ENCODE measurements at places on chromosomes 6 and 20.

- DNase-seq, result no peak
These were observed 27.7 kb upstream of the PAX1 start for GRCh38 chr20:21677781-21678180.

- DNase-seq, result no peak
These were observed 81.7 kb downstream of the FAM217A start for GRCh38 chr6:3997177-3997770.

DNA sequence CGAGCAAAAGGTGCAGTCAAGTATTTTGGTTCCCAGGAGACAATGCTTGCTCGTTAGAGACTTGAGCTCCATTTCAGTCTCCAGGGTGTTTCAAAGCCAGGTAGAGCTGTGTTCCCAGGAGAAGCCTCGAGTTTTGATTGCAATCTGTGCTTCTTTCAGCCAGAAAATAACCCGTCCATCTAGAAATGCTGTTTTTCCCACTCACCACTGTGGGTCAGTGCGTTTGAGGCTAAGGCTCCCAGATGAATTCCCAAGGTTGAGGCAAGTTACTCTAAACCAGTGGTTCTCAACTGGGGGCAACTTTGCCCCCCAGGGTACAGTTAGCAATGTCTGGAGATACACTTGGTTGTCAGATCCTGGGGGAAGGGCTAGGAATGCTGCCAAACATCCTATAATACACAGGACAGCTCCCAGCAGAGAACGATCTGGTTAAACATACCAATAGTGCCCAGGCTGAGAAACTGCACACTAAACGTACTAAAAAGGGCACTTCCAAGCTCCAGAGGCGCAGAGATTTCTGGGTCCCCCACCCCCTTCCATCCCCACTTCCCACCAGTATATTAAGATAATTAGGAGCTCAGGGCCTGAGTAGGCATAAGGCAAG is 13.8 kb downstream of the BMP7 start:
- no peak for DNase-seq

DNA sequence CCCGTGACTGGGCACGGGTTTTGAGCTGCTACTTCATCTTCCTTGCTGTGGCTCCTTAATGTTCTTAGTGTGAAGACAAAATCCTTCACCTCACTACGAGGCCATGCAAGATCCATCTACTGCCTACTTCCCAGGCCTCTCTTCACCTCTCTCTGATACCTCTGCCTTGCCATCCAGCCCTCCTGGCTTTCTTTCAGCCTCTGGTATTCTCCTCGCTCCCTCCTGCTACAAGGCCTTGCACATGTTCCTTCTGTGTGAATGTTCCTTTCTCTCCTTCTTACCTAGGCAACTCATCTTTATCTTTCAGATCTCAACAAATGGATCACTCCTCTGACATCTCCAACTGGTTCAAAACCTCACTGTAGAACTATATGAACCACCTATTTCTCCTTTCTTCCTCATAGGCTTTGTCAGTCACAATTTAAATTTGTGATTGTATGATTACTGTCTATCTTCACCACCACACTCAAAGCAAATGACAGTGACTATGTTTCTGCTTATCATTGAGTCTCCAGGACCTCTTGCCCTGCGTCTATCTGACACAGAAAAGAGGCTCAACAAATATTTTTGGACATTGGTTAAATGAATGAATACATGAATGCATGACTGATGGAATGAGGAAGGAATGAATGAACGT is 19.8 kb downstream of the HEY2 start:
- no peak for DNase-seq

- no peak for DNase-seq
These were observed 29.2 kb downstream of the GSTA2 start for GRCh38 chr6:52734072-52734471.

- DNase-seq, result no peak
These were observed 108.7 kb upstream of the TMEM170B start for GRCh38 chr6:11428895-11429294.

GRCh38 chr6:53741034-53741823 is 53.6 kb upstream of the LRRC1 start:
- no peak for DNase-seq

DNA sequence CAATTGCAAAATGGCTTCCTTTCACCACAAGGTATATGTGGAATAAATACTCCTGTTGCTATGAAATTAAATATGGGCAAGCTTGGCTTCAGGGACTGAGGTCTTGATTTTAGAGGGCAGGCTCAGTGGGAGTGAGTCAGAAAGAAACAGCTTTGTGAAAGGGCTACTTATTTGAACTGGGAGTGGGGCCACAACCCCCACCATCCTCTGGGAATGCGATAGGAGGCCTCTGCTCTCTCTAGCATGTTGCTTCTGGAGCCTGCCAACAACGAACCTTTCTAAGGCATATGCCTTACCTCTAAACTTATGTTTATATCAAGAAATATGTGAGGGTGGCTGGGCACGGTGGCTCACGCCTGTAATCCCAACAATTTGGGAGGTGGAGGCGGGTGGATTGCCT is 149.7 kb downstream of the LRRC1 start:
- DNase-seq, result no peak

DNA sequence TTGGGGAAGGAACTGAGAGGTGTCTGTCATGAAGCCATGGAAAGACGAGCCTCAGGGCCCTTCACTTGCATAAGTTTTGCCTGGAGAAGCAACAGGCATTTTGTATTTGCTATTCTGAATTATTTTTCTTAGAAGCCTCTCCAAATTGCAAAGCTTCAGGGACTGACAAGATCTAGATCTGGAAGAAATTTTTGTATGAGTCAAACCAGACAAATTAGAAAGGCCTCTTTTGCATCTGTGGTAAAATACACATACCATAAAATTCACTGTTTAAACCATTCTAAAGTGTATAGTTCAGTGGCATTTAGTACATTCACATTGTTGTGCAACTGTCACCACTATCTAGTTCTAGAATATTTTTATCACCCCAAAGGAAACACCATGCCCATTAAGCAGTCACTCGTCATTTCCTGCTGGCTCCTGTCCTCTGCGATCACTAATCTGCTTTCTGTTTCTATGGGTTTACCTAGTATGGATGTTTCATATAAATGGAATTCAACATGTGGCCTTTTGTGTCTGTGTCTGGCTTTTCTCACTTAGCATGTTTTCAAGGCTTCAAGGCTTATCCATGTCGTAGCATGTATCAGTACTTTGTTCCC is 269.1 kb downstream of the PHF3 start:
- peak; percentile 43 for DNase-seq

- no peak for DNase-seq
These were observed 51.3 kb downstream of the VEGFA start for GRCh38 chr6:43821101-43821886.

DNA sequence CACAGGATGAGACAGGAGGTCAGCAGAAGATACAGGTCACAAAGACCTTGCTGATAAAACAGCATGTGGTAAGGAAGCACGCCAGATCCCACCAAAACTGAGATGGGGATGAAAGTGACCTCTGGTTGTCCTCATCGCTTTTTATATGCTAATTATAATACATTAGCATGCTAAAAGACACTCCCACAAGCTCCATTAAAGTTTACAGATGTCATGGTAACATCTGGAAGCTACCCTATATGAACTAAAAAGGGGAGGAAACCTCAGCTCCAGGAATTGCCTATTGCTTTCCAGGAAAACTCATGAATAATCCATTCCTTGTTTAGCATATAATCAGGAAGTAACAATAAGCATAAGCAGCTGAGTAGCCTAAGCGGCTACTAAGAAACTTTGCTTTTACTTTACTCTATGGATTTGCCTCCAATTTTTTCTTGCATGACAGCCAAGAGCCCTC is 8.4 kb upstream of the RIN2 start:
- no peak for DNase-seq

- DNase-seq, result peak; percentile 23
These were observed 637 bp downstream of the UBR2 start for GRCh38 chr6:42564506-42564825.

- no peak for DNase-seq
These were observed 24.1 kb downstream of the FASTKD5 start for GRCh38 chr20:3135507-3136070.

GRCh38 chr20:58778760-58779159 is 71.9 kb downstream of the GNAS-AS1 start:
- DNase-seq, result no peak

GRCh38 chr6:18034798-18035202 is 47.4 kb upstream of the KIF13A start:
- DNase-seq, result no peak

GRCh38 chr6:158330016-158330415 is 17.8 kb downstream of the TULP4 start:
- DNase-seq, result no peak

DNA sequence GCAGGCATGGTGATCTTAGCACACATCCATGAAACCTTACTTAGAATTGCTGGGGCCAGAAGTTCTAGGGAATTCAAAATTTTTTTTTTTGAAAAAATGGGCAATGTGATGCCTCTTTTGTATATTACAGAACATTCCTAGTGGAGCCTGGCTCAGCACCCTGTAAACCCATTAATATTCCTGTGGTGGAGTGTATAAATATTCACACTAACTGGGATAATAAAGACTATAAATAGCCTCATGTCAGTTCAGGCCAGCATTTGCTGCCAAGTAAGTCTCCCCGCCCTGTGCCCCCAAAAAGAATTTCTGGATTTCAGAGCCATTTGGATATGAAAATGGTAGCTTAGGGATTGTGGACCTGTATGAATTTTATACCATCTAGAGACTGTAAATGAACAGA is 14.8 kb downstream of the BANF2 start:
- no peak for DNase-seq

- DNase-seq, result no peak
These were observed 662.6 kb downstream of the BCKDHB start for GRCh38 chr6:80769106-80769505.

- DNase-seq, result no peak
These were observed 26.8 kb downstream of the MYT1 start for GRCh38 chr20:64191002-64191401.

DNA sequence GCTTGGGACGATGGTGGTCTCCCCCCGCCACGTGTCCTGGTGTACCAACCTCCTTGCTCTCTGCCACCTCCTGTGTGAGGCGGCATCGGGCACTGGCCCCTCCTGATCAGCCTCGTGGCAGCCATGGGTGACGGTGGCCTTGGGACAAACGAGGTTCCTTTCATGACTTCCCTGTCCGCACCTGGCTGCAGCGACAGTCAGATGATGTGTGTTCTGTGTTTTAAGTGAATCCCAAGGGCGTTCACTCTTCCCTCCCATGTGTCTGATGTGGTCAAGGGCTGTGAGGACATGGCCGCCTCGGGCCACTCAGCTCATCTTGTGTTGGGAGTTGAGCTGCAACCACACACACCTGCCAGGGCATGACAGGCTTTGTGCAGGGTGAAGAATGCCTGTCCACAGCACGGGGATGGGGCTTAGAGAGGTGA is 30.4 kb upstream of the PCMTD2 start:
- no peak for DNase-seq

DNA sequence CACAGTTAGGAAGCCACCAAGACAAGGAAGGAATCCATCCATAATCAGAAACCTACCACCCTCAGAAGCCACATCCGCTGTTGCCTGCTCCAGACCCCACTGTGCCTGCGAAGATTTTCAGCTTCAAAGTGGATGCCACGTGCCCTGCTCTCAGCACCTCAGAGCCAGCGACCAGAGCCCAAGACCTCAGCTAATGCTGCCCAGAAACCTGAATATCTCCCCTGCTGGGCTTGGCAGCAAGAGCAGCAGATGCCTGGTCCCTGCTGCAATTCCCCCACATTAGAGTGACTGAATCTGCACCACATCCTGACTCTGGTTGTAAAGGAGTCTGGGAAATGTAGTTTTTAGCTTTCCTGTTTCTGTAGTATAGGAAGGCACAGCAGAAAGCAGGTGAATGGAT is 10.7 kb upstream of the ULBP3 start:
- DNase-seq, result no peak

- no peak for DNase-seq
These were observed 31.2 kb upstream of the PDE7B start for GRCh38 chr6:135820340-135820739.

DNA sequence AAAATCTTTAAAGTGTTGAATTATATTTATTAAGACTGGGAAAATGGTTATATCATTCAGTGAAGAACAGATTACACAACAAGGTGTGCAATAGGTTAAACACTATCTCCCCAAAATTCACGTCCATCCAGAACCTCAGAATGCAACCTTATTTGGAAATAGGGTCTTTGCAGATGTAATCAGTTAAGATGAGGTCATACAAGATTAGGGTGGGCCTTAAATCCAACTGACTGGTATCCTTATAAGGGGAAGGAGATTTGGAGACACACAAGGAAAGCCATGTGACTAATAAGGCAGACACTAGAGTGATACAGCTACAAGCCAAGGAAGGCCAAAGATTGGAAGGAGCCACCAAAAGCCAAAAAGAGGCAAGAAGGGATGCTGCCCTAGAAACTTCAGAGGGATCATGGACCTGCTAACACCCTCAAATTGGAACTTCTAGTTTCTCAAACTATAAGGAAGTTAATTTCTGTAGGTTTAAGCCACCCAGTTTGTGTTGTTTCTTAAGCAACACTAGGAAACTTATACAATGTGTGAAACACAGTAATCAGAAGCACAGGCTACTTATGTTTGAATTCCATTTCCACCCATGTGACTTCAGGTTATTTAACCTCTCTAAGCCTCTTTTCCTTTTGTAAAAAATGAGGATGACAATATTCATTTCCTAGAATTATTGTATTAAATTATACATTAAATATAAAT is 16.9 kb downstream of the ILRUN start:
- no peak for DNase-seq

DNA sequence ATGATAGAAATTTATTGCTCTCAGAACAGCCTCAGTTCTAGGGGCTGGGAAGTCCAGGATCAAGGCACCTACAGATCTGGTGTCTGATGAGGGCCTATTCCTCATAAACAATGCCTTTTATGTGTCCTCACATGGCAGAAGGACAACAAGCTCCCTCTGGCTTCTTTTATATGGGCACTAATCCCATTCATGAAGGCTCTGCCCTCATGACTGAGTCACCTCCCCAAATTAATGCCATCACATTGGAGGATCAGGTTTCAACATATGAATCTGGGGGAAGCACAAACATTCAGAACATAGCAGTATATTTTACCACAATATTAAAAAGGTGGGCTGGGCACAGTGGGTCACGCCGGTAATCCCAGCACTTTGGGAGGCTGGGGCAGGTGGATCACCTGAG is 58.5 kb upstream of the CCN6 start:
- DNase-seq, result peak; percentile 62

DNA sequence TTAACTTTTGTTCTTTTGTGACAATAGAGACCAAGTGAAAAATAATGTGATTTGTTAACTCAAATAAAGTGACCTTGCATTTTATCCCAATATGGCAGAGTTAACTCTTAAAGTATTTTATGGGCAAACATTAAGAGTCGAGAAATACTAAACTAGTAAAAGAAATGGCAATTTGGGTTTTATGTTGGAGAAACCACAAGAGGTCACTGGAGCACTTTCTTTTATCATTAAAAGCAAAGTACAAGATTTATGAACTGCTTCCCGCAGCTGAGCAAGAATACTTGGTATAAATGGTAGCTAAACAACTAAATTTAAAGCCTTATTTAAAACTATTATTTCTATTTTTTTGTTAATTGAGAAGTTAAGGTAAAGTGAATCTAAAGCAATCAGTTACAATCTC is 33.5 kb upstream of the MCM9 start:
- DNase-seq, result no peak
